ENCODE measurements at places on chromosomes 1 and 21.

- no peak overlapping the region for H3K27ac ChIP-seq
- H3K36me3 ChIP-seq: no peaks in the 10 kb centered on the region
- no peak overlapping the region for H3K4me3 ChIP-seq
Measured at GRCh38 chr1:86140281-86140880, 16.2 kb downstream of the COL24A1 start.

- no peak overlapping the region for H3K27ac ChIP-seq
- H3K36me3 ChIP-seq: no peaks in the 10 kb centered on the region
- H3K4me3 ChIP-seq: no peak overlapping the region
- no peaks in the 10 kb centered on the region for H3K27me3 ChIP-seq
Measured at GRCh38 chr21:33650929-33651509, 8.7 kb downstream of the ITSN1 start.

DNA sequence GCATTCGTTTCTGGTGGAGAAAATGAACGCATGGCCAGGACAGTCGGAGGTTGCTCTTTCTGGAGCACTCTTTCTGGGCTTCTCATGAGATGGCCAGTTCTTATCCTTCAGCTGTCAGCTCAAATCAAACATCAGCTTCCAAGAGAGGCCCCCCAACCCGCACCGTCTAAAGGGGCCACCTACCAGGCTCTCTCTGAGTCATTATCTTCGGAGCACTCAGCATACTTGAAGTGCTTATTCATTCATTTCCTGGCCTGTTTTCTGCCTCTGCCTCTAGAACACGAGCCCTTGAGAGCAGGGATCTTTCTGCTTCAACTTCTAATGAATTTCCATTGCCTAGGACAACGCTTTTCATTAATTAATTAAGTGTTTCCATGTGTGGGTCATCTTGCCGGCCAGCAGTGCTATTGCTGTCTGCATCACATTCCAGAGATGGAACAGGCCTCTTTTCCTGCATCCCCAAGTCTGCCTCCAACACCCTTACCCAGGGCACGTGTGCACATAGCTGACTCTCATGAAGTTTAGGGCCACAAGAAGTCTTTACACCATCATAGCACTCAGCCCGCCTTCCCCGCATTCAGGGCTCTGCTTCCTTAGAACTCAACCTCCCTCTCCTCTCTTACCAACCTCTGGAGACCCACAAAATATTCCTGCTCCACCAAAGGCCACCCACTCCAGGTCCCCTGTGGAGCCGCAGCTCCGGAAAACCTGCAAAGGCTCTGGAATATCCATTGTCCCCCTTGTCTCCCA lies 52.1 kb upstream of the LAPTM5 start:
- H3K27ac ChIP-seq: no peak overlapping the region
- peaks cover 59% of the 10 kb centered on the region for H3K27me3 ChIP-seq
- H3K4me3 ChIP-seq: no peak overlapping the region
- H3K4me1 ChIP-seq: no peaks in the 10 kb centered on the region

- H3K4me3 ChIP-seq: no peak overlapping the region
- no peak overlapping the region for H3K27ac ChIP-seq
- H3K36me3 ChIP-seq: peaks cover 8% of the 10 kb centered on the region
- DNase-seq: no peak
Measured at GRCh38 chr1:20978413-20978812, 191.3 kb upstream of the HP1BP3 start.

DNA sequence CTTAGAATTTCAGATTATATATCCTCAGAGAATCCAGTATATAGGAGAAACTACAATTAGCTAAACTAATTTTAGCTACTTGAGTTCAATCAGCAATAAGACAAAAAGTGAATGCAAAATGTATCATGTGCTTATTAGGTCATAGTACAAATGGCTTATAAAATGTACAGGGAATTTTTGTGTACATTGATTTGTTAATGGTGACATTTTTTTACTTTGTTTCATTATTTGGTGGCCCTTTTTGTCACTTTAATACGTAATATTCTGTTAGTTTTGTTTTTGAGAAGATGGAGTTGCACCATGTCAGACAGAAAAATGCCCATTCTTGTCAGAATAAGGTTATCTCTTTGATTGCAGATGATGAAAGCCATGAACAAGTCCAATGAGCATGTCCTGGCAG lies 33.6 kb downstream of the CC2D1B start:
- no peak overlapping the region for H3K4me3 ChIP-seq
- H3K4me1 ChIP-seq: peaks cover 10% of the 10 kb centered on the region
- no peaks in the 10 kb centered on the region for H3K27me3 ChIP-seq
- peaks cover 31% of the 10 kb centered on the region for H3K36me3 ChIP-seq
- no peak overlapping the region for H3K27ac ChIP-seq

GRCh38 chr1:150793221-150793620 lies 14.8 kb downstream of the CTSK start:
- H3K36me3 ChIP-seq: no peaks in the 10 kb centered on the region
- DNase-seq: no peak
- no peaks in the 10 kb centered on the region for H3K27me3 ChIP-seq
- no peak overlapping the region for H3K27ac ChIP-seq
- no peak overlapping the region for H3K4me3 ChIP-seq
- H3K4me1 ChIP-seq: no peaks in the 10 kb centered on the region
